ENCODE measurements at places on chromosomes 7 and 10.

DNA sequence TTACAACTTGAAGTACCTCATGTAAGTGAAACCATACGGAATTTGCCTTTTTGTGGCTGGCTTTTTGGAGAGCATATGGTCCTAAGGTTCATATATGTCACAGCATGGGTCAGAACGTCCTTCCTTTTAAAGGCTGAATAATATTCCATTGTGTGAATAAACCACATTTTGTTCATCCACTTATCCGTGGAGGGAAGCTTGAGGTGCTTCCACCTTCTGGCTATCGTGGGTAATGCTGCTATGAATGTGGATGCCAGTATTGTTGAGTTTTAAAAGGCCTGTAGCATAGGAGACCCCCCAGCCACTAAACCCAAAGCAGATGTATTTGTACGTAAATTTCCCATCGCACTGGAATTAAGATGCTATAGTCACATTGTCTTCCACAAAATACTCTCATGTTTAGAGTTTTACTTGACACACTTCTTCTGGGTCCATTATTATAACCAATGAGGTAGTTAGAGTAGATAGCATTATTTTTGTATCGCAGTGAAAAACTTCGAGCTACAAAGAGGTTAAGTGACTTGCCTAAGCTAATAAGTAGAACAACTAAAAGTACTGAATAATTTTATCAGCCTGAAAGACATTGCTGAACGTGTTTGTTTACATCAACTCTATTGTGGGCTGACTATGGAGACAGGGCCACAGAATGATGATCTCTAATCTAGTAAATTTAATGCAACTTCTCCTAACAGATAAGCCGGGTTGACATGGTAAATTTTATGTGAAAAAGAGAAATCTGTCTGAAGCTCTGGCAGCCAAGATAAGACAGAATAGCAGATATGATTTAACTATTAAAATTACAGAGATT, 183.0 kb upstream of the CTBP2 start:
- DNase-seq: peak; percentile 25

DNA sequence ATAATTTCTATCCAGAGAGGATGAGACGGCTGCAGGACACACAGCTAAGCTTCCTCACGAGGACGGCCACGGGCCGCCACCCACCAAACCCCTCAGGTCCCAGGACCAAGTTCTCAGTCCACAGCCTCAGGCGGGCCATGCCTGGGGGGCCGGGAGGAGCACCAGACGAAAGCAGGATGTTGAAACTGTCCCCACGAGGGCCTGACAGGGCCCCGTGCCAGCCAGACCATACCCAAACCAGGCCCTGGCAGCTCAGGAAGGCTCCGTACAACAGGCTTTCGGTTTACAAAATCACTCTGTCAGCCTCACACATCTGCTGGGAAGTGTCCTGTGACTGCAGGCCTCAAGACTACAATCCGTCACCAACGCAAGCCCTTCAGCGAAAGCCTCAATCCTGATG, 14.5 kb downstream of the TUBGCP2 start:
- DNase-seq: no peak

- no peak for DNase-seq
Measured at GRCh38 chr10:71889388-71889987, 38.4 kb upstream of the PSAP start.

GRCh38 chr7:149685455-149685854, 87.9 kb downstream of the ZNF467 start:
- no peak for DNase-seq

DNA sequence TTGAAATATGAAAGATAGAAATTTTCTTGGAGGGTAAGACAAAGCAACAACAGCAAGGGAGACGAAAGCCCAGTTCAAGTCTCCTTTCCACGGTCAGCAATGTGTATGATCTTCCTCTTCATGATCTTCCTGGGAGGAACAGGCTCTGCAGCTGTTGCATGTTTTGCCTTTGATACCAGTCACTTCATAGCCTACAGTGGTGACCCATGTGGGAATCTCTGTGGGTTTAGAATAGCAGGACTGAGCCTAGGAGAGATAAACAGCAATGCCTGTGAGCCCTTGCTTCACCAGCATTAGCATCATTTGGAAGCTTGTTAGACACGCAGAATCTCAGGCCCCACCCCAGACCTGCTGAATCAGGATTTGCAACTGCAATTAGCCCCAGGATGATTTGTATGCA, 31.8 kb downstream of the STAMBPL1 start:
- DNase-seq: no peak

GRCh38 chr7:47677664-47678063, 95.8 kb upstream of the TNS3 start:
- DNase-seq: no peak

DNA sequence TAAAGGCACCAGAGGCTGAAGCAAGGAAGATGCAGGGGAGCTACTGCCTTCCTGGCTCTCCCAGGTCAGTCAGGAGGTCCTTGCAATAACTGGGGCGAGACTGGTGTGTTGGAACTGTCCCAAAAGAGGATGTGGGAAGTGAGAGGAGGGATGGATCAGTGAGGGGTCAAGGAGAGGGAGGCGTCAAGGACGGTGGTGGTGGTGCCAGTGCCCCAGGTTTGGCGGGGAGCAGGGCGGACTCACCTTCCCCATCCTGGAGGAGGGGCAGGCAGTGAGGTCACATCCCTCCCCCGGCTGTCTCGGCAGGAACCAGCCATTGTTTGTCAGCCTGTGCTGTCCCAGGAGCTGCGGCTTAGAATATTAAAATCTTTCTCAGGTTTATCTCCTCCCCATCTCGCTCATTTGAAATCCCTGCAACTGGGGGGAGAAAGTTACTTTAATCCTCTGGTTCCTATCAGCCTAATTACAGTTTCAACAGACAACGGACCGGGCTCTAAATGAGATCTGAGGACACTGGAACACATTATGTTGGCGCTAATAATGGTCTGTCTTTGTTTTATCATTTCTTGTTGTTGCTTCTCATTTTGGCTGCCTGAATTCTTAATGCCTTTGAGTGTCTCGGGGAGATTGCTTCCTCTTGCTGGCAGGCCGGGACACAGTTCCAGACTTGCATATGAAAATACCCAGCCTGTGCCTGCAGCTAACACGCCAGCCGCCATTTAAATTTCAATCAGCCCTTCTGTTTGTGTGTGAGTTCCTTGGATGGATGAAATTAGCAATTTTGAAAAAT, 387.5 kb downstream of the RPS24 start:
- DNase-seq: no peak
